ENCODE measurements at places on chromosomes 5 and 9.
A peak's percentile ranks its signal among the peaks of the same experiment; 100 is the strongest.

DNA sequence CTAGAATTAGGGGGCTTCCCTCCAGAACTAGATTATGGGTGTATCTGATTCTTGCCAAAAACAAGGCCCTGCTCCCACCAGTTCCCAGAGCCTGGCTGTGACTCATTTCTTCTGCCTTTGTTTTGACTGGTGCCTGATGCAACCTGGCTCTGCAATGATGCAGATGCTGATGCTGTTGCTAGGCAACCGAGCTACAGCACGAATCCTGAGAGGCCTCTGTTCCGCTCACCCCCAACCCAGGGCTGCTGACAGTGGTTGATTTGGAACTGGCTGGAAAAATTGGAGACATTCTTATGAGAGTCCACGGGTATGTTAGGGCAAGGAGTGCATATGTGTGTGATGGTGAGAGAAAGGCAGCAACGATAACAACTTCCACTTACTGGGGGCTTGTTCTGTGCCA lies 100.3 kb downstream of the NSG2 start:
- DNase-seq: no peak

DNA sequence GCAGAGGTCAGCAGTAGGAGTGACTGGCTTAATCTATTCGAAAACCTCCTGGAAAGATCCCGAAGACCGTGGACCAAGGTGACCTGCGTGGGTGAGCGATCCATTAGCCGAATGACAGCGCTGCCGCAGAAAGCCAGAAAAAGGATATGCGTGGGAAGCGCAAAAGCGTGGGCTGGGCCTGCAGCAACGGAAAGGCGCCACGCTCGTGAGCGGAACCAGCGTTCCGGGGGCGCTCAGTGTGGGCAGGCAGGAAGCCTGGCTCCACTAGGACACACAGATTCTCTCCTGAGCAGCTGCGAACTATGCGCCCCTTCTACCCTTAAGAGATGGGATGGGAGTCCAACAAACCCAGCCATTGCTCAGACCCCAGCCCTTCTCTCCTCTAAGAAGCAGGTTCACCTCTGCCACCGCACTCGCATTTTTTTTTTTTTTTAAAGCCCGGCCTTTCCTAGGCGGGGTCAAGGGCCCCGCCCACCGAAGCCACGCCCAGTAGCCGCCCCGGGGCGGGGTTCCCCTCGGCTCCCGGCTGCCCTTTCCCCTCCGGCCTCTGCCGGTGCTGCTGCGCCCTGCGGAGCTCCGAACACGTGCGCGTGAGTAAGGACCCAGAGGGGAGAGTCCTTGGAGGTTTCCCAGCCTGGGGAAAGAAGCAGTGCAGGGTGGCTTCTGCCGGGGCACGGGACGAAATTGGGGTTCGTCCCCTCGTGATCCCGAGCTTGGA lies 19.8 kb upstream of the MATR3 start:
- DNase-seq: peak; percentile 89

DNA sequence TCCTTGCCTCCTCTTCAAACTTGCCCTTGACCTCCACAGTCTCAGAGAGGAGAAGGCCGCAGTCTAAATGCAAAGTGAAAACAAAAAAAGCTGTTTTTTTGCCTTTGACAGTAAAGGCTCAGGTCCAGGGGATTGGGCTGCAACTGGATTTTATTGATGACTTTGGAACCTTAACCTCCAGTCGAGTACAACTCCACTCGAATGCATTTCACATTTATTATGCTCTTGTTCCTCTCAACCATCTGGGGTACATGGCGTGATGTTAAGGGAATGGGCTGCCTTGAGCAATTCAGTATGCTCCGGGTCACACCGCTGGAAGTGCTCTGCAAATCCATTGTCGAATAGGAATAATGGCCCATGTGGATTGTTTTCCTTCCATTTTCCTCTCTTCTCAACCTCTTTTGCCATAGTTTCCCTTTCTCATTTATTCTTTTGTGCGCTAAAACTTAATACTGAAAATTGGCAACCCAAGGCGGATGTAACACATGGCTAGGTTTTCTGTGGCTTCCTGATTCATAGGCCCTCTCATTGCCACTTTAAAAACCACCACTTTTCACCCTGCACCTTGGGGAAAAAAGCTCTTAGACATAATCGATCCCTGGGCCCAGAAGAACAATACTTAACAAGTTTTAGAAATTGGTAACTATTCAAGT lies 34.3 kb downstream of the ITK start:
- DNase-seq: peak; percentile 67

DNA sequence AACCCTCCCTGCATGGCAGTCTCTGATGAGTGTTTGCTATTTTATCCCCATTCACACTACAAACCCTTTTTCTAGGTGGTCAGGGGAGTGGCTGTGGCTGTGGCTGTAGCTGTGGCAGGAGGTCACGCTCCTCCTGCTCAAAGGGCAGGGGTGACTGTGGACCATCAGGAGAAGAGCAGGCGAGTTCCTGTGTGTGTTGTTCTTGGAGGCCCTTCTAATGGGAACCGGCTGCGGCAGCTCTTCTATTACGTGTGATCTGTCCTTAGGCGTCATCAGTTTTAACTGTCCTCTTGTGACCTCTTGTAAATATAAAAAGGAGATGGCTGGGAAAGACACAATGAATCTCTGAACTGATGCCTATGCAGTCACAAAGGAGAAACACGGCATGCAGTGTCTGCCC lies 65.1 kb downstream of the ANKH start:
- no peak for DNase-seq

- DNase-seq: no peak
These were observed 102.5 kb downstream of the SREK1 start for GRCh38 chr5:66246608-66247007.

DNA sequence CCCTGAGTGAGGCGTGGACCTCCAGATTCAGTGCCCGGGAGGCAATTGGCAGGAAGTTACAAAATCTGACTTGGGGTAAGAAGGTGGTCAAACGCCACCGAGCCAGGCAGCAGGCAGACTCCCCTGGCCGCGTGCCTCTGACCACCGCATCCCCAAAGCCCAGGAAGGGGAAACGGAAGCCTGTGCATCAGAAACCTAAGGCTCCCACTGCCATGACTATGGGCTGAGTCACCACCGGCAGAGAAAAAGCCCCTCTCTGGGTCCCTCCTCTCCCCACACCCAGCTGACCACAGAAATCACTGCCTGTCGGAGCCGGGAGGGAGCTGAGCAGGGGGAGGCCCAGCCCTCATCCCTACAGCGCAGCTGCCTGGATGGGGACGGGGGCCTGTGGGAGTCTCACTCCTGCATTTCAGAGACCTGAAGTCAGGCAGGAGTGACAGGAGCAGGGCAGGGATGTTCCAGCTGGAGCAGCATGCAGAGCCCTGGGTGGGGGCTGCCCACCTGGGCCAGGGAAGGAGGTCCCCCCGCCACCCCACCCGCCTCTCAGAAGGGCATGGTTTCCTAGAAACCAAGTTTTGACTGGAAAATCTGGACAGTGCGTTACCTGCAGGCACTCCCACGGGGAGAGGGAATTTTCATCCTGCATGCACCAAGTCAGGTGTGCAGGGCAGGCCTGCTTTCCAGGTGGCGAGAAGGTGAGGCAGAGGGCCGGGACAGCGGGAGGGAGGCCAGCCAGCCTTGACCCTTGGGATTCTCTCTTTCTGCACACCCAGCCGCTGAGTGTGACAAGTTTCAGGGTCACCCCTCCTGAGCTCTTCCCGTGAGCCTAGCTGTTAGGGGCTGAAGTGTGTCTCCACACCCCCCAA lies 68.2 kb downstream of the LRSAM1 start:
- peak; percentile 21 for DNase-seq

GRCh38 chr5:109105631-109106267 lies 304.0 kb downstream of the PJA2 start:
- no peak for DNase-seq

DNA sequence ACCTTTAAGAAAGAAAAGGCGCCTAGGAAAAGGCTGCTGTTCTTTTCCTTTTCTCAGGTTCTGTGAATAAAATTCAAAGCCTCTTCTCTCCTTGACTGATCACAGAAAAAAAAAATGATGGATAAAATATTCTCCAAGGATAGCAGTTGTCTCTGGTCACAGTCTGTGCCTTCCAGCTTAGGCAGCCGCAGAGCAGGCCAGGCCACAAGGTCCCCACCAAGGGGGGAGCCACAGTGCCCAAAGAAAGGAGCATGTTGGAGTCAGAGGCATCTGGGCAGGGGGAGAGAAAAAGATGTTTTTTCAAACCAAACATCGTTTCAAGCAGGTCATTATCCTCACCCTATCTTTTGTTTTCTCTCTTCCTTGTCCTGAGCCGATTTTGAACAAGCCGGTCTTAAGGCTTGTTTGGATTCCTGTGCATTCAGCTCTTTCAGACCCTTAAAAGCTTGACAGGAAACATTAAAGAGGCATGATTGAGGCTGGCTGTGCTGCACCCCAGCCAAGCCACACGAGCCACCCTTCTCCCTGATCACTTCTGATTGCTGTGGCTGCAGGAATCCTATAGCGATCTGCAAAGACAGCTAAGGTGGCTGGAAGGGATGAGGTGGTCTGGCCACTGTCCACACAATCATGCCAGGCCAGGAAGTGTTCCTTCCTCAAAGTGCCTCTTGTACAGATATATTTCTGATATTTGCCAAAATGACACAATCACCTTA lies 284.6 kb upstream of the TLE4 start:
- DNase-seq: no peak

GRCh38 chr5:151125421-151125820 lies 32.2 kb downstream of the ANXA6 start:
- peak; percentile 15 for DNase-seq

DNA sequence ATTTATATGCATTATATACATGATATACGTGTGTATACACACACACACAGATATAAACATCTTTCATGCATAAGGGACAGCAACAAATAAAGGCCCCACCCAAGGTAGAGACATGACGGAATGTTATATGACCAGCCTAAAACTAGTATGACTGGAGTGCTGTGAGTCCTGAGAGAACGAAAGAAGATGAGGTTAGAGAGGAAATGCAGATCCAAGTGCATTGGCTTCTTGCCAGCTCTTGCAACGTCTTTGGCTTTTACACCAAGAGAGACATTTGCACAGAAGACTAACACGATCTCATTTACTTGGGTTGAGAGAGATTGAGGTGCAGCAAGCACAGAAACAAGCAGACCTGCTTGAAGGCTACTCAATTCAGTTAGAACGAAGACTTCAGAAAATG lies 23.0 kb downstream of the CDH10 start:
- DNase-seq: no peak

DNA sequence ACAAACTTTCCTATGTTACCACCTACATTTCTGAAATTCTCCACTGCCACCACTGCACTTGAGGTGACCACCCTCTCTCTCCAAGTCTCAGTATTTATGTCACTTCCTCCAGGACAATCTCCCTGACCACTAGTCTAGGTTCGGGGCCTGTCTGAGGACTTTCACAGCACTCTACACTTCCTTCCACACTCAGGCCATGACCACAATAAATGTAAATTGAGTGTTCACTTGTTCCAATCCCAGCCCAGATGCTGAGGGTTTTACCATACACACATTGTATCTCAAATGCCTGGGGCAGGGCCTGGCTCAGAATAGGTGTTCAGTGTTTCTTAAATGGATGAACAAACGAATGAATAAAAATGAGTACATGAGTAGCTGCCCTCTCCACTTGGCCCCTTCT lies 26.9 kb upstream of the CCNG1 start:
- DNase-seq: no peak

- DNase-seq: no peak
These were observed 4.5 kb downstream of the GSN start for GRCh38 chr9:121272401-121272948.

Data from CD4-positive, alpha-beta T cell treated with Interleukin-21 for 1 hour (primary cell).